Vein endothelial cell (primary cell): ENCODE measurements at places on chromosomes 12 and 14. TPM values are rescaled to one million over a fixed set of nuclear protein-coding genes. Genes with fewer than 3 reads are reported as not detected.

IL26 gene
- not detected in 2 replicates for total RNA-seq

WDR20 gene
- 14.3 and 15.4 TPM in 2 replicates for total RNA-seq

MMP17 gene
- 7.2 and 7.8 TPM in 2 replicates for total RNA-seq

C12orf56 gene
- not detected in 2 replicates for total RNA-seq

SLC39A5 gene
- not detected in 2 replicates for total RNA-seq

ANO2 gene
- 45.6 and 58.5 TPM in 2 replicates for total RNA-seq

HOXC4 gene
- not detected in 2 replicates for total RNA-seq

MLEC gene
- 63.7 and 80.6 TPM in 2 replicates for total RNA-seq

HHIPL1 gene
- 2.9 and 3.3 TPM in 2 replicates for total RNA-seq

RFLNA gene
- 0.76 and 2.6 TPM in 2 replicates for total RNA-seq

AQP2 gene
- total RNA-seq, result not detected in 2 replicates

ACOT6 gene
- total RNA-seq, result 0.29 TPM in 1 of 2 replicates, not detected in the other

BMAL2 gene
- 36.4 and 37.9 TPM in 2 replicates for total RNA-seq

SOAT2 gene
- total RNA-seq, result not detected in 2 replicates

CDC42BPB gene
- total RNA-seq, result 130 and 169 TPM in 2 replicates

COQ5 gene
- 18.6 and 21.9 TPM in 2 replicates for total RNA-seq

HCAR3 gene
- total RNA-seq, result not detected in 2 replicates

FAM234B gene
- total RNA-seq, result 7.3 and 8.8 TPM in 2 replicates

CCDC92 gene
- total RNA-seq, result 12.8 and 14.0 TPM in 2 replicates

SAMD4A gene
- 54.9 and 79.0 TPM in 2 replicates for total RNA-seq

CCDC197 gene
- not detected in 2 replicates for total RNA-seq

CCDC177 gene
- not detected in 2 replicates for total RNA-seq

SIX4 gene
- 4.5 and 6.9 TPM in 2 replicates for total RNA-seq

SIX1 gene
- total RNA-seq, result 0.33 and 0.48 TPM in 2 replicates

MSI1 gene
- total RNA-seq, result not detected in 2 replicates

CAPS2 gene
- total RNA-seq, result under 0.01 and 0.57 TPM in 2 replicates

LAG3 gene
- 0.10 and 0.33 TPM in 2 replicates for total RNA-seq

CYP46A1 gene
- 0.19 TPM in 1 of 2 replicates, not detected in the other for total RNA-seq

CBLN3 gene
- total RNA-seq, result 1.2 and 1.3 TPM in 2 replicates

TAS2R9 gene
- 0.19 TPM in 1 of 2 replicates, not detected in the other for total RNA-seq

KRT81 gene
- total RNA-seq, result not detected in 2 replicates

HOXC6 gene
- not detected in 2 replicates for total RNA-seq

KERA gene
- total RNA-seq, result not detected in 2 replicates

GYS2 gene
- not detected in 2 replicates for total RNA-seq

NTF3 gene
- 0.19 TPM in 1 of 2 replicates, not detected in the other for total RNA-seq

CCDC175 gene
- not detected in 2 replicates for total RNA-seq

GON7 gene
- 14.0 and 15.6 TPM in 2 replicates for total RNA-seq

DDX51 gene
- 11.1 and 13.9 TPM in 2 replicates for total RNA-seq

OVCH1 gene
- not detected in 2 replicates for total RNA-seq

DNAI7 gene
- not detected in 2 replicates for total RNA-seq

VSIG10 gene
- 32.1 and 65.3 TPM in 2 replicates for total RNA-seq

SMIM10L1 gene
- 7.2 and 8.2 TPM in 2 replicates for total RNA-seq

MFAP5 gene
- 0.33 TPM in 1 of 2 replicates, not detected in the other for total RNA-seq

HOXC10 gene
- total RNA-seq, result not detected in 2 replicates

LIN52 gene
- total RNA-seq, result 6.1 and 6.9 TPM in 2 replicates

LIN7A gene
- under 0.01 and 0.19 TPM in 2 replicates for total RNA-seq

INSM2 gene
- total RNA-seq, result not detected in 2 replicates

BDKRB2 gene
- total RNA-seq, result under 0.01 and 0.38 TPM in 2 replicates

STYK1 gene
- 12.3 and 14.7 TPM in 2 replicates for total RNA-seq

TMEM30B gene
- 0.19 and 0.33 TPM in 2 replicates for total RNA-seq
